Osteoblast (primary cell): ENCODE measurements at places on chromosomes 6 and 20.

GRCh38 chr6:21325201-21325856, 268.2 kb upstream of the SOX4 start:
- no peak for DNase-seq

GRCh38 chr6:167700199-167700598, 126.5 kb upstream of the AFDN start:
- no peak for DNase-seq

- DNase-seq: peak; percentile 53
These were observed 425.1 kb downstream of the UTRN start for GRCh38 chr6:144710207-144710606.

- no peak for DNase-seq
These were observed 100.4 kb downstream of the JARID2 start for GRCh38 chr6:15346315-15346714.
